NCI-H2171 treated with DMSO at 0.1 percent for 48 hours (cell line): ENCODE measurements at places on chromosomes 6 and 20.

DNA sequence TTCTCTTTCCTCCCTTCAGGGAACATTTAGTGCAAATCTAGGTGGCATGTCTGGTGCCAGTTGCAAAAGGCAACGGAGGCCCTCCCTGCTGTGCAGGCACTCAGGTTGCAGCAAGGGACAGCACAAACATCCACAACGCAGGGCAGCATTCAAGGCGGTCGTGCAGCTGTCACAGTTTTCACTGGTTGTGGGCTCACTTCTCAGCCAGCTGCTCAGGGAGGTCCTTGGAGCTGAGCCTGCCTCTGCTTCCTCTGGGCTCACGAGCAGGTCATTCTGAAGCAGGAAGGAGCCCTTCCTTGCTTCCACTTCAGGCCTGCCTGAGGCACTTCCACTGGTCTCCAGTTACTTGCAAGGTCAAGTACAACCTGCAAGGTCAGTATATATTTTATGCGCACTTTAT is 3.8 kb upstream of the NPEPL1 start:
- peak; percentile 93 for DNase-seq

DNA sequence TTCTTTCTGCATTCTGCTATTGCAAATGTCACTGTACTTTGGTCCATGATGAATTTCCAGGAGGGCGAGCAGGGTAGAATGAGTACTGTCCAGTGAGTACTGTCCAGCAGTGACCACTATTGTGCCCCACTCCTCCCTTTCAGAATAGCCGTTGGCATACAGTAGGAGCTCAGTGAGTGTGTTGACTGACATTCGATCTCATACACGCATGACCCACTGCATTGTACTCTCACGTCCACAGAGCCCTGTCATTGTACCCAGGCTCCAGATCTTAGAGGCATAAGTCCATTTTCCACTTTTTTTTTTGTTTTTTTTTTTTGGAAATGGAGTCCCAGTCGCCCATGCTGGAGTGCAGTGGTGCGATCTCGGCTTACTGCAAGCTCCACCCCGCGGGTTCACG is 8.2 kb downstream of the DYNLRB1 start:
- no peak for DNase-seq

DNA sequence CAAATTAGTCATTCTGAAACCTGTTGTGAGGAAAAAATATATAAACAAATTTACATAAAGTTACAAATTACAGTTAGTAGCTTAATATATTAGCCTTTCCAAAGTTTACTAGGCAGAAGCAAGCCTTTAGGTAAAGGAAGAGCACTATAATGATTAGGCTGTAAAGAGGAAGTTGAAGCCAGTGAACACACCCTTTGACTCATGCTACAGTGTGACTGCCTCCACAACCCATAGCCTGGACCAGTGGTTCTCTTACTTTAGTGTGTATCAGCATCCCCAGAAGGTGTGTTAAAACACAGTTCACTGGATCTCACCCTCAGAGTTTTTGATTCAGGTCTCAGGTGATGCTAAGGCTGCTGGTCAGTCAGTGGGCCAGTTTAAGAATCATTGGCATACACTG is 91.4 kb upstream of the DEFB112 start:
- DNase-seq, result no peak

GRCh38 chr6:72530152-72530551 is 91.7 kb upstream of the KCNQ5 start:
- no peak for DNase-seq

DNA sequence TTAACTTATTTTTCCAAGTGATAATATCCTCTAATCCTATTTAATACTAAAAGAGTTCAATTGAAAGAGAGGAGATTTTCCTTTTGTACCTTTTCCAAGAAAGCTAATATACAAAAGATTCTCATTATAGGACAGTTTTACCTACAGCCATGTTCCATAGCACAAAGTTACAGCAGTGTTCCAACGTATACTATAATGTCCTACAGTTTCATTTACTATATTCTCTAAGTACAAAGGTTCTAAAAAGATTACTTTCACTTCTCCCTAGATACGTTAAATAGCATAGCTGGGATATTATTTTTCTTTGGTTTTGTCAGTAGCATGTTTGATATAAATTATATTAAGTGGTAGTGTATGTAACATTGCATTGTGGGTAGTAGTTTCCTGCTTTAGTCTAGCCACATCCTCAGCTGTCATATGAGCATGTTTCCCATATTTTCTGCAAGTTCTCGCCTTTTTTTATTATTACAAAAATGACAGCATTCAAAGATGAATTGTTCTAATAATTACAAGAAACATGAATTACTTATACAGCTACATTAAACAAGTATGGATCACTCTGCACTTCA is 4.4 kb upstream of the RUNX2 start:
- DNase-seq, result no peak

DNA sequence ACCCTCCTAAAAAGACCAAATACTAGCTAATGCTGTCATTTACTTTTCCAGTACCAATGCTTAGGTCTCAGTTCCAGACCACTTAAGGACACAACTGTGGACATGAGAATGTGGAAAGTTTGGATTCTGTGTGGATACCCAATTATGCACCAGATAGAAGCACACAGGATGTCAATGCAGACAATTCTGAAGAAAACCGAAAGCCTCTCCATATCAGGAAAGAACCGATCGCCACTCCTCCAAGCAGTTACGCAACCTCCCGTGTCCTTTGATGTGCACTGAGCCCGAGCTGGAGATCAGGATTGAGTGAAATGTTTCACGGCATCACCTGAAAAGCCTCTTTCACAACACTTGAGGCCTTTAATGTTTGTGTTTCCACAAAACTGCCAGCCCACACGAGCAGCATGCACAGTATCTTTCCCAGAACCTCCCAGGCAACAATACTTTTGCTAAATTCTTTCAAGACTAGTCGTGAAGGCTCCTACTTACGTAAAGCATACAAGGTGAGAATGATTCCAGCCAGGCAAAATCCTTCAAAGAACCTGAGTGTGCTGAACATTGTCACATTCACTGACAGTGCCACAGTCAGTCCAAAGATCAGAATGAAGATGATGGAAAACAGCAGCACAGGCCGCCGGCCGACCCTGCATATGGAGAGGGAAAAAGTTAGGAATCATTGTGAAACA is 47.0 kb downstream of the SLC22A23 start:
- no peak for DNase-seq

- no peak for DNase-seq
Observed at GRCh38 chr20:44549123-44549522, 27.3 kb upstream of the SERINC3 start.

DNA sequence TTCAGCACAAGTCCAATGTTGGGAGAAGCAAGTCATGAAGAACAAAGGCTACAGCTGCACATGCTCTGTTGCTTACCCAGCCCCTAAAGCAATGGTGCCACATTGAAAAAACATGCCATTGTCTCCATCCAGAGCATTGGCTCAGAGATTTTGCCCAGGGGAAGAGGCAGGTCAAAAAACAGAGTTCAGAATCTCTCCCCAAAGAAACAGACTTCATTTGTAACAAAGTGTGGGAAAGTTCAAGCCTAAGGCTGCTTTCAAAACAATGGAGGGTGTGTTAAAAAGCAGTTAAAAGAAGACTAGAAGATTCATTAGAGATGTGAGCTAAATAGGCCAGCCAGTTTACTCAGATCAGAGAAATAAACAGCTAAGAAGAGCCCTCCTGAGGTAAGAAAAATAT is 63.6 kb downstream of the DZANK1 start:
- no peak for DNase-seq

DNA sequence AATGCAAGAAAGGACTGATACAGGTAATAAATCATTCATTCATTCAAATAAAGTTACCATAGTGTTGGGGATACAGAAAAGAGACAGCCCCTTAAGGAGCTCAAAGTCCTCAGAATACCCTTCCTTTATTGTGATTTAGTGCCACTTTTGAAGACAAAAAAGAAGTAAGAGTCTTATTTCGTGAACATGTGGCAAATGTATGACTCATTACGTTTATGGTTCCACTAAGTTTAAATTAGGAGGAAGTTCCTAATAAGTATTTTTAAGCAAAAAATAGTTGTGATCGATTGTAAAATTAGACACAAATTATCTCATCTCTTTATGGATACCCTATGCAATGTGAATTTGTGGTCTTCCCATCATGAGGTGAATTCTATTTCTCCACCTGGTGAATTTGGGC is 38.5 kb upstream of the GCLC start:
- no peak for DNase-seq

DNA sequence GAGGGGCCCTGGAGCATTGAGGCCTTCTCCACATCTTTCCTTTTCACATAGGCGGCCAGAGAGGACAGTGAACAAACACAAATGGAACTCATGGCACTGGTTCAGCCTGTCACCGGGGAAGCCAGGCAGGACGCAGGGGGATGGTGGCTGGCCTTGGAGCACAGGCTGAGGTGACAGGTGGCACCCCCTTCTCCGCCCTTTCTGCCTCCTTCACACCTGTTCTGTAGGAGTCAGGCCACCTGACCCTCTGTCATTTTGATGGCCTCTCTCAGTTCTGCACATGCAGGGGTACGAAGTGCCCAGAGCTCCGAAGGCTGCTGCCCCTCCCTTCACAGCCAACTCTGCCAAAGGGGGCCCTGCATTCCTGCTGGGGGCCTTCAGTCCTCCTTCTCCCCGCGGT is 60.8 kb downstream of the CD40 start:
- DNase-seq, result peak; percentile 47

GRCh38 chr6:151294561-151295101 is 54.9 kb downstream of the AKAP12 start:
- DNase-seq, result no peak

DNA sequence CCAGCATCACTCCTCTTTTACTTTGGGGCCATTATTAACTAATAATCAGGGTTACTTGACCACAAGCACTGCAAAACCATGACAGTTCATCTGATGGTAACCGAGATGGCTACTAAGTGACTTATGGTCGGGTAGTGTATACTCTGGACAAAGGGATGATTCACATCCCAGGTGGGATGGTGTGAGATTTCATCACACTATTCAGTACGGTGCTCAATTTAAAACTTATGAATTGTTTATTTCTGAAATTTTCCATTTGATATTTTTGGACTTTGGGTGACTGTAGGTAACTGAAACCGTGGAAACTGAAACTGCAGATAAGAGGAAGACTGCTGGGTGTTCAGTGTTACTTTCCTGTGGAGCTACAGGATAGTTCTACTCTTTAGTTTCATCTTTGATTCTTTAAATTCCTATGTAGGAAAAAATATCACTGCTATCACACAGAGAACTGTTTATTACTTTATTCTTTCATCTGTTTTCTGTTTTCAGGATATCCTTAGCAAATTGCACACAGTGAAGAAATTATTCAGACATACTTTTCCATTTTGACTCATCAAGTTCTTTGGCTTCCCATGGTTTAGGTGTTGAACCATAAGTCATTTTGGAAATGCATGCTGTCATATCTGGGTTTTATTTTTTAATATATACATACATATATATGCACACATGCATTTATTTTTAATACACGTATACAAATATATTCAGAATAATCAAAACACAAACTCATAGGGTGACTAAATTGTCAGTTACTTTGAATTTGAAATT is 59.1 kb upstream of the C20orf144 start:
- DNase-seq, result no peak

GRCh38 chr6:94680669-94681212 is 896.6 kb upstream of the MANEA start:
- DNase-seq, result no peak

DNA sequence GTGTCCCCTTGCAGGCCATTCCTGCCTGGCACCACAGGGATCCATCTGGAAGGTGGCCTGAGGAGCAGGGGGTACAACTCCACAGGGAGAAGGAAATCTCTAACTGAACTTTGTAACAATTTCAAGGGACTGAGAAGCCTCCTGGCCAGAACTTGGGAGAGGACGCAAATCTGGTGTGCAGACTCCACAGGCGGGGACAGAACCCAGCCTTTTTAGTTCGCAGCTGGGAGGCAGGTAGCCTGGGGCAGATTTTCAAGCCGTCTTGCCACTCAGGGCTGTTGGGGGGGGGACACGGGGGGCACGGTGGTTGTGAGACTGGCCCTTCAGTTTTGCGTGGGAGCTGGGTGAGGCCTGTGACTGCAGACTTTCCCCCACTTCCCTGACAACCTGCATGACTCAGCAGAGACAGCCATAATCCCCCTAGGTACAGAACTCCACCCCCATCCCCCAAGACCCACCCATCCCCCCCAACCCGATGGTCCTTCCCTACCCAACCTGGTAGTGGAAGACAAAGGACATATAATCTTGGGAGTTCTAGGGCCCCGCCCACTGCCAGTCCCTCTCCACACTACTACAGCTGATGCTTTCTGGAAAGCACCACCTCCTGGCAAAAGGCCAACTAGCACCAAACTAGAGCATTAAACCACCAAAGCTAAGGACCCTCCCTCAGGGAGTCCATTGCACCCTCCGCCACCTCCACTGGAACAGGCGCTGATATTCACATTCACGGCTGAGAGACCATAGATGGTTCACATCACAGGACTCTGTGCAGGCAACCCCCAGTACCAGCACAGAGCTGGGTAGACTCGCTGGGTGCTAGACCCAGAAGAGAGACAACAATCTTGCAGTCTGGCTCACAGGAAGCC is 3.0 kb upstream of the HUS1B start:
- DNase-seq, result peak; percentile 24

GRCh38 chr20:59221049-59221706 is 57.6 kb downstream of the ZNF831 start:
- no peak for DNase-seq
